Liver (tissue), 10 donors: ENCODE measurements at places on chromosomes 3 and 15.

- no peak for DNase-seq
These were observed 8.2 kb downstream of the IGDCC3 start for GRCh38 chr15:65369651-65370050.

DNA sequence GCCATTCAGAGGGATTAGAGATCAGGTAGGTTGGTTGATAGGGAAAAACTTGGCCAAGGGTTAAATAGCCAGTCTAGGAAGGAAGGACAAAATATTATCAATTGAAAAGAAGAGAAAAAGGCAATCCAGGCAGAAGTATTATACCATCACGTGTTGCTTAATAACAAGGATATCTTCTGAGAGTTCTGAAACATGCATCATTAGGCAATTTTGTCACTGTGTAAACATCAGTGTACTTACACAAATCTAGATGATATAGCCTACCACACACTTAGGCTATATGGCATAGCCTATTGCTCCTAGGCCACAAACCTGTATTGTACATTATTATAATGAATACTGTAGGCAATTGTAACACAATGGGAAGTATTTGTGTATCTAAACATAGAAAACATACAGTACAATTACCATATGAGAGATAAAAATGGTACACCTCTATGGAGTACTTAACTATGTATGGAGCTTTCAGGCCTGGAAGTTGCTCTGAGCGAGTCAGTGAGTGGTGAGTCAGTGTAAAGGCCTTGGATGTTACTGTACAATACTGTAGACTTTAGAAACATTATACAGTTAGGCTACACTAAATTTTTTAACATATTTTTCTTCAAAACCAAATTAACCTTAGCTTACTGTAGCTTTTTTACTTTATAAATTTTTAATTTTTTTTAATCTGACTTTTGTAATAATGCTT lies 2.7 kb downstream of the TEX55 start:
- no peak for DNase-seq

DNA sequence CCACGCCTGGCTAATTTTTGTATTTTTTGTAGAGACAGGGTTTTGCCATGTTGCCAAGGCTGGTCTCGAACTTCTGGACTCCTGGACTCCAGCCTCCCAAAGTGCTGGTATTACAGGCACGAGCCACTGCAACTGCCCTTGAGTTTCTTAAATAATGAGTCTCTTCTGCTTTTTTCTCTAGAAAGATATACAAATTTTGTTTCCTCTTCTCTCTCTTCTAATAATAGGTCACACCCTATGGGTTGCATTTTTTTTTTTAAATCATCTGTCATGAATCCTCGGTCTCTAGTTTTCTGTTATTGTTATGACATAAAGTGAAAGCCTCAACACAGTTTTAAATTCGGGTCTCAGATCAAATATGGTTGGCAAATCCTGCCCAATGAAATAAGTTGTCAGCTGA lies 111.2 kb downstream of the IL12A start:
- DNase-seq, result no peak

GRCh38 chr15:26126819-26127387 lies 263.8 kb upstream of the ATP10A start:
- DNase-seq, result no peak

- no peak for DNase-seq
These were observed 91.7 kb downstream of the APBA2 start for GRCh38 chr15:28977377-28978010.

- DNase-seq, result no peak
These were observed 186.9 kb downstream of the KLHL25 start for GRCh38 chr15:85607842-85608241.

DNA sequence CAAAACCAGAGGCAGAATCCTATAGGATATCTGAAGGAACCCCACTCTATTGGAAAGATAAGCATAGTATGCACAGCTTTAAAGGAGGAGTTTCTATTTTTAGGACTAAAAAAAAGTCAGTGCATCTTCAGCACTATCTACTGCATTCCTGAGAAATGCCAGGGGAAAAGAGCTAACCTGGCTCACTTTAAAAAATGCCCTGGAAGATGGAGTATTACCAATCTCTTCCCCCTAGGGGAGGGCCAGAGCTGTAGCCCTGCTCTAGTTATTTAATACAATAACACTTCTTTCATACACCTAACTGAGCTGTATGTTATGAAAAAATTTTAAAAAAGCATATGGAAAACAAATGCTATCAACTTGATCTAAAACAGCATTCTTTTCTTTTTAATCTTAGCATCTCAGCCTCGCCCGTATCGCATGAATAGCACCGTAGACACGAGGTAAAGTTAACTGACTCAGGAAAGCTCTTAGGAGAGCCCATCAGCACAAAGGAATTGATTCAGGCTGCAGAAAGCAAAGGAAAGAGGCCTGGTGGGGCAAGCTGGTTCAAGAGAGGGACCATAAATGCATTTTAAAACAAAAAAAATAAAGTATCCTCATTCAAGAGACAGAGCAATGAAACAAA lies 50.2 kb downstream of the TGM4 start:
- no peak for DNase-seq

DNA sequence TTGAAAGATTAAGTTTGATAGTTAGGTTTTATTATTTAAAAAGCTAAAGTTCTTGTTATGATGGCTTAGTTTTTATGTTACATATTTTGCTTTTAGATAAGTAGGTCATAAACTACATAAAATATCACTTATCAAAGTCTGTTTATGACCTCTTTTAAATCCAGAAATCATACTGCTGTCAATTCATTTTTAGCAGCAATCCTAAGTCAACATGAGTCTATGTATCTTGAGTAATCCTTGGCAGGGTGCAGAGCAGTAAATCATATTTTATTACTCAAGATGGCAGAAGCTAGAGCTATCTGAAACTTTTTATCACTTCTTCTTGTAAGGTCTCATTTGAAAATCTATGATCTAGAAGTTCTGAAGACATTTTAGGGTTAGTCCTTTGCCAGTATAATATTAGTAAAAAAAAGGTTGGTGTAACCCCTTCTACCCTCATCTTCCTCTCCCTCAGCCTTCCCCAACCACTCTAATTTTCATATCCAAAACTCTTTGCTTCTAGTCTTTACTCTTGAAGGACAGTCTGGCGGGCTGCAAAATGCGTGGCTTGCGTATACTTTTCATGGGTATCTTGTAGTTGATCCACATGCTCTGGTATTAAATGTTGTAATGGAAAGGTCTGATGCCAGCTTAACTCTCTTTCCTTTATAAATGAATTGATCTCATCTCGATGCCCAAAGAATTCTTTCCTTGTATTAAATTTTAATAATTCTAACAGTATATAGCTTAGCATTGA lies 134.0 kb upstream of the THRB start:
- no peak for DNase-seq

DNA sequence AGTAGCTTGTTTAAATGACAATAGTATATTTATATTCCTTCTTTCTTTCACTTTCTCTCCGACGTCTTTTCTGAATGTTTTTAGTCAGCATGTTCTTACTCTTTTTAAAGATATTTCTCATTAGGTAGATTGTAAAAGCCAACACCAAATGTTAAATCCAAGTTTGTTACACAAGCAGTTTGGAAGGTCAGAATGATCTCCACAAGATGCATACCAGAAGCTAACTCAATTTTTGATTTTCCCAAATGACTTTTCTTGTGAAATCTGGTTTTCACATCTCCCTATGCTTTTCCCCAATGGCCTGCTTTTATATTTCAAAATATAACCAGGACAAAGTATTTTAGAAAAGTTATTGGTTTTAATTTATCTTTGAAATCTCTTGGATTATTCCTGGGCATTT lies 49.7 kb upstream of the TPRG1 start:
- DNase-seq, result no peak

GRCh38 chr3:85560088-85560785 lies 601.4 kb downstream of the CADM2 start:
- no peak for DNase-seq
